ENCODE measurements at places on chromosomes 13 and 19.

DNA sequence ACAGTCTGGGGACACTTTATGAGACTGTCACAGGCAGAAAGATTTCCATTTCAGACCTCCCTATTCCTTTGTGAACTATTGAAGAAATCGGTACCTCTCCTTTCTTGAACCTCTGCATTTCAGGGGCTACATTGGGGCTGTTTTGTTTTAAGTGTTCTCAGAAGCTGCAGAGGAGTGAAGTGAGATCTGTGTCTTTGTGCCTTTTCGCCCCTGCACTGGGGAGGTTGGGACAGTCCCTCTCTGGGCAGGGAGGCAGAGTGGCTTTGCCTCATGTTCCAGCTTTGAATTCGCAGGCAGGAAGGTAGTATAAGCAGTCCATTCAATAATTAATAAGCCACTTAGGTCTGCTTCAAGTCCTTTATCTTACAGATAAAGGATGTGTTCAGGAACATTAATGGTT, 9.5 kb upstream of the AMER2 start:
- no peak for DNase-seq

DNA sequence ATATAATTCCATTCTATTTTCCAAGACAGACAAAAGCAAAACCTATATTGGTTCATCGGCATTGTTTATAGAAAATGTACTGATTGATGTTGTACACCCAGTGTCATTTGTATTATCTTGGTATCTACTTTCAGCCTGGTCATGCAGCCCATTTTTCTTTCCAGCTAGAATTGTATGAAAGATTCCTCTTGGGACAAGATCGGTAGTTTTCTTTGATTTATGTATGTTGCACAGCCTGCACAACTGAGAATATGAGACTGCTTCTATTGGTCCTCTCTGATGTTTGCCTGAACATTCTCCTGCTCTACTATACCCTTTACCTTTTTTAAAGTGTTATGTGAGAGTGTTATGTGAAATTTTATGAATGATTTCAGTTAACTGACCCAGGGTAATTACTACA, 487.7 kb upstream of the PRR20A start:
- no peak for DNase-seq

DNA sequence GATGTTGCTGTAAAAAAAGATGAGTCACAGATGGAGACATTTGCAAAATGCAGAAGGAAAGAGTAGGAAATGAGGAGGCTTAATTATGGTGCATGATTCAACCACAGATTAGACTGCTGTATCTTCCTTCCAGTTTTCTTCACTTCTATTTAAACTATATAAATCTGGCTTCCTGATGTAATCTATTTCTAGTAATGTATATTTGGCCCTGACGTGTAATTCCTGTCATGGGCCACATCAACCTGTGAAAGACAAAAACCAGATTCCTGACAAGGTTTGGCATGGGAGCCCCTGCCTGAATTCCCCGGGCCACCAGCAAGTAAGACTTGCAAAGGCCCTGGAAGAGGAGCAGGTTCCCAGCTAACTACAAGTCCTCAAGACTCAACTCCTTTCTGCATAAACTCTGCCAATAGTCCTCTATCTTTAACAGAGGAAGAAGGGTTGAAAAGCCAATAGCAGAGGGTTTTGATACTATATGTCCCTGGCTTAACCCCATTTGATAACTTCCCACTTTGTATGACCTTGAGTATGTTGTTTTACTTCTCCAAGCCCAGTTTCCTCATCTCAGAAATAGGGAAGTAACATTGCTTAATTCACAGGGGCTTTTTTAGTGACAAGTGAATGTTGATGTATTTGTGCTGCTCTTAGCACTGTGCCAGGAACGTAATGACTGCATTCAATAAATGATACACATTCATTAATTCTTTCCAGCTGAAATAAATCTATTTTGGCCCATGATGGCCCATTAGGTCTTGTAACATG, 172.7 kb downstream of the SPRY2 start:
- no peak for DNase-seq

DNA sequence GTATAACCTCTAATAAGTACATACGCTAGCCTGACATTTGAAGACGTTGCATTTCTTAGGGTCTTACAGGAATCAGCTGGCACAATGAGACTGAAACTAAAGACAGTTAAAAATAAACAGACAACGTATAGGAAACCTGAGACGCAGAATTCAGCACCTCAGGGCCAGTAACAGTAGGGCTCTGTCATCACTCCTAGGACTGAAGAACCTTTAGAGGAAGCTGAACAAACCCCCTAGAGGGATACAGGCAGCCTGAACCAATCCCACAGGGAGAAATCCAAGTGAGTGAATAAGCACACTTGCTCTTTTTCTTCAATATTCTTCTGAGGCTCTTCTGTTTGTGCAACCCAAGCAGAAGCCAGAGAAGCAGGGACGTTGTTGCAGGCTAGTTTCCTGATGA, 53.9 kb upstream of the KLHL1 start:
- DNase-seq = no peak

DNA sequence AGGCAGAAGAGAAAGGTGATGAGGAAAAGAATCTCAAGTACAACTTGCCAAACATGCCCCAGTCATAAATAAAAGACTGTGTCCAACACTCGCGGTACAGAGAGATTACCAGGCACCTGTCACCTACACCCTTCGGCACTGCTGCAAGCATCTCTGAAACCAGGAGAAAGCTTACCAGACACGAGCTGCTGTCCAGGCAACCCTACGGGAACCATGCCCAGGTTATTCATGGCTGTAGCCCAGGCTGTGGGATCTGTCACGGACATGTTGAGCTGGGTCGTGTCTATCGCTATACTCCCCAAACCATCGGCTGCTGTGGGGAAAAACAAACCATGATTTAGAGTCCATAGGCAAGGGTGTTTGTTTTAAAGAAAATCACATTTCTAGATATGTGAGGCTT, 375.0 kb downstream of the ENOX1 start:
- DNase-seq = no peak

GRCh38 chr13:24271601-24272451, 37.6 kb upstream of the C1QTNF9 start:
- peak; percentile 41 for DNase-seq

DNA sequence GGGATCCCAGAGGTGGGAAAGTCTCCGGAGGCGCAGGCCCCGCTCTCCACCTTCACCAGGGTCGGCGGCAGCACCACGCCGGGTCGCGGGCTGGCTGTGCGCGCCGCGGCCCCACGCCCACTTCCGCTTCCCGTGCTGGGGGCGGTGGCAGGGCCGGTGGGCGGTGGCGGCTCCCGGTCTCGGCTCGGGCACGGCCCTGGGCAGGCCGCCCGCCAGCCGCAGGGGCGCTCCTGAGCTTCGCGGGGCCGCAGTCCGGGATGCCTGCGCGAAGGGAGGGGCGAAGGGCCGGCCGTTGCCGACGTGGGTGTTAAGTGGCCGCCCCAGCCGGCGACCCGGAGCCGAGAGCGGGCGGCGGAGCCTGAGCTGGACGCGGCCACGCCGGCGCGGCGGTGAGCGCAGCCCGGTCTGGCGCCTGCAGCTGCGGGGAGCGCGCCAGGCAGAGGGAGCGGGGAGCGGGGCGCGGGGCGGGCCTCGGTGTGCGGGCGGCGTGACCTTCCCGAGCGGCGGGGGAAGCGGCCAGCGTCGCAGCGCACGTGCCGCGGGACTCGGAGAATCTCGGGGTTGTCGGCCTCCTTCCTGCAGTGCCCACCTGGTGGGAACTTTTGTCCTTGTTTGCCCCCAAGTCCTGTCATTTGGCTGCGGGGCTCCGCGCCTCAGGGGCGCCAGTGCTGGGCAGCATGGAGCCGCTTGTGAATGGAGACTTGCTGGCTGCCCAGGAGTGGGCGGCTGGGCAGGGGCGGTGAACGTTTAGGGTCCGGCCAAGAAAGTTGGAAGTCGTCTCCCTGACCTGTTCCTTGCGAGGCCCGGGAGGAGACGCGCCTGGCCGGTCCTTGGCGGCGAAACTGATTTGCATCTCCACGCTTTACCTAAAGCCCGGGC, at the start of gene SLC25A15:
Gene SLC25A15 (plus strand): TSS at position 337 of the 879 bp plus-strand sequence. CDS start 3,616 bp downstream, outside the sequence.
- peak; percentile 79 for DNase-seq

GRCh38 chr13:79312340-79312855, 93.7 kb downstream of the RBM26 start:
- no peak for DNase-seq

- DNase-seq = no peak
Measured at GRCh38 chr13:25018729-25019115, 77.2 kb upstream of the PABPC3 start.

DNA sequence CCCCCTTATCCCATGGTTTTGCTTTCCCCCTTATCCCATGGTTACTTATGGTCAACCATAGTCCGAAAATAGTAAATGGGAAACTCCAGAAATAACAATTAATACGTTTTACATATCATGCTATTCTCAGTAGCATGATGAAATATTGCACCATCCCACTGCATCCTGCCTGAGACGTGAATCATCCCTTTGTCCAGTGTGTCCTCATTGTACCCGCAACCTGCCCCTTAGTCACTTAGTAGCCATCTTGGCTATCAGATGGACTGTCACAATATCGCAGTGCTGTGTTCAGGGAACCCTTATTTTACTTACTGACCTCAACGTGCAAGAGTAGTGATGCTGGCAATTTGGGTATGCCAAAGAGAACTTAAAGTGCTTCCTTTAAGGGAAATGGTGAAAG, 10.5 kb upstream of the NBEA start:
- no peak for DNase-seq

DNA sequence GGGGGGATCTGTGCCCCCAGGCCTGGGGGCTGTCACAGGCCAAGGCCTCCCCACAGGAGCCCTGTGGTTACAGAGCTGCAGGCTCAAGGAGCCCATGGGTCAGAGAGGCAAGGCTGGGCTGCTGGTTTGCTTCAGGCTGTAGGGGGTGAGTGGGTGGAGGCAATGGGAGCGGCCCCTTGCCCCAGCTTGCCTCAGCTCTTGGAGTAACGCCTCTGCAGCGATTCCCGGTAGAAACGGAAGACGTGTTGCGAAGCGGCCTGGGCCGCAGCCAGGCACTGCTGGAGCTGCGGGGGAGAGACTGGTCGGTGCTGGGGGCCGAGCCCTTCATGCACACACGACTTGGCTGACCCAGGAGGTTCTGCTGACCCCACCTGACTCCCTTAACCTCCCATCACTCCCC, 10.1 kb downstream of the TMEM91 start:
- no peak for DNase-seq

All from GM12892 (cell line).